ENCODE measurements at places on chromosomes 5 and 9. TPM values are rescaled to one million over a fixed set of nuclear protein-coding genes. Genes with fewer than 3 reads are reported as not detected.

Gene INSL6
- not detected for total RNA-seq

Gene ADAMTS16
- total RNA-seq = not detected

DNA sequence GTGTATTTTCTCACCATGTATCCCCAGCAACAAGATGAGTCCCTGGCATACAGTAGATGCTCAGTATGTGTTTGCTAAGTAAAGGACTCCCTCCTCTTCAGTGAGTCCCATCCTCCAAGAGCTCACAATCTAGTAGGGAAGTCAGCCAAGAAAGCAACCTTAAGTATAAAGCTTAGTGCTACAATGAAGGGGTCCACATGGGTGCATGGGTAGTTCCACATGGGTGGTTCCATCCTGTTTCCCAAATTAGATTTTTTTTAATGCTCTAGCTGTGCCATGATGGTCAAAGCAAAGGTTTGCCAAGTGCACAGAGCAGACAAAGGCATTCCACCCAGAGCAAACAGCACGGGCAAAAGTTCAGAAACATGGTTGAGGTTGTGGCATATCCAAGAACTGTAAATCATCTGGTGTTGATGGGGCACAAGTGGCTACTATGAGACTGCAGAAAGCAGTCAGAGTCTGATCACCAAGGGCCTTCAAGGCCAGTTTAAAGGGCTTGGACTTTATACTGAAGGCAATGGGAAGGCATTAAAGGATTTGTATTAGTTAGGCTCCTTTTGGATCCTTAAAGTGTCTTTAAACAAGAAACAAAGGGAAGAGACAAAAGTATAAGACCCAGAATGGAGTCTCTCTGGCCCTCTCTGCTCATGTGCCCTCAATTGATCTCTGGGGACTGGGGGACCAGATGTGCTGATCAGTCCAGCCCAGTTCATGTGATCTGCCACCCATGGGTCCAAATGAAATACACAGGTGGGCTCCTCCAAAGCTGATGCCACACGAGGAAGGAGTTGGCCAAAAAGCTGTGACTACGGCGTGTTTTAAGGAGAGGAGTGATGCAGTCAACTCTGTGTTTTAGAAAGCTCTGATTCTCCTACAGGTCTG lies 9.0 kb upstream of the CPLX2 start:
- DNase-seq = no peak
- no peaks in the 10 kb centered on the region for H3K4me1 ChIP-seq
- H3K36me3 ChIP-seq = no peaks in the 10 kb centered on the region
- no peak overlapping the region for H3K4me3 ChIP-seq
- no peak overlapping the region for H3K27ac ChIP-seq

Gene SH3PXD2B
- total RNA-seq = 0.47 TPM

GRCh38 chr5:396531-396961 lies 46.4 kb upstream of the EXOC3 start:
- no peak overlapping the region for H3K4me3 ChIP-seq
- peaks cover 36% of the 10 kb centered on the region for H3K4me1 ChIP-seq
- no peak for DNase-seq
- H3K36me3 ChIP-seq = peaks cover 31% of the 10 kb centered on the region

DNA sequence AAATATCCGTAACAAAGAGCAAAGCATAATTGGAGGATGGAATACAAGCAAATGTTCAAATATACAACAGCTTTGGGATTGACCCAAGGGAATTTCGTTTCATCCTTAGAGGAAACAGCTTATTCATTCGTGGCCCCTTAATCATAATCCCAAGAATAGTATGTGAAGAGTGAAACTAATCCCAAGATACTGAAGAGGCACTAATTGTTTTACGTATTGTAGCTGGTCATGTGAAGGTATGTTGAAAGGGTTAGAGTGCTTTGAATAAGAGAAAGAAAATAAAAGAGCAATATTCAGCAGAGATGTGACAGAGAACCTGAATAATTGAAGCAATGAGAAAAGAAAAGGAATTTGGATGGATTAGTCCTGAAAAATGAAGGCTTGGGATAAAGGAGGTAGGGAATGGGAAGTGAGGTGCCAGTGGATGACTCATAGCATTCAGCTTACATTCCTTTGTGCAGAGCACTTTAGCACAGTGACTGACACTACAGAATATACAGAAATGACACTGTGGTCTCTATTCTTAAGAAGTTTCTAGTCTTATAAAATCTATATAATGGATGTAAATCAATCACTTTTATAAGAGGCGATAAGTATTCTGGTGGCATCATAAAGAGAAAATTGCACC lies 221.9 kb downstream of the TLR4 start:
- H3K27me3 ChIP-seq = no peaks in the 10 kb centered on the region
- H3K4me3 ChIP-seq = no peak overlapping the region
- H3K27ac ChIP-seq = no peak overlapping the region
- no peaks in the 10 kb centered on the region for H3K36me3 ChIP-seq
- H3K4me1 ChIP-seq = no peaks in the 10 kb centered on the region

DNA sequence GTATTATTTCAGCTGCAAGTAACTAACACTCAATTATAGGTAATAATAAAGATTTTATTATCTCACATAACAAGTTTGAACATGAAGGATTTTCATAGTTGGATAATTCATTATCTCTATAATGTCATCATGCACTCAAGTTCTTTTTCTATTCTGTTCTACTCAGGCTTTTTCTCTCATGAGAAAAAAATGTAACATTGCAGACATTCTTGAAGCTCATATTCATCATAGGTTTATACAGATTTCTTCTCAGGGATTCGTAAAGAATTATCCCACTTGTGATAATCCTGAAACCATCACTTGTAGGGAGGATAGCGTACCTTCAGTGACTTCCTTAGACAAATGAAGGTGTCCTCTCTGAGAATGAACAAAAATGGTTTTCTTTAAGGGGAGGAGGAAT lies 150.3 kb downstream of the XRCC4 start:
- H3K4me3 ChIP-seq = no peak overlapping the region
- H3K27ac ChIP-seq = no peak overlapping the region
- DNase-seq = no peak
- H3K4me1 ChIP-seq = no peaks in the 10 kb centered on the region
- H3K27me3 ChIP-seq = no peaks in the 10 kb centered on the region

DNA sequence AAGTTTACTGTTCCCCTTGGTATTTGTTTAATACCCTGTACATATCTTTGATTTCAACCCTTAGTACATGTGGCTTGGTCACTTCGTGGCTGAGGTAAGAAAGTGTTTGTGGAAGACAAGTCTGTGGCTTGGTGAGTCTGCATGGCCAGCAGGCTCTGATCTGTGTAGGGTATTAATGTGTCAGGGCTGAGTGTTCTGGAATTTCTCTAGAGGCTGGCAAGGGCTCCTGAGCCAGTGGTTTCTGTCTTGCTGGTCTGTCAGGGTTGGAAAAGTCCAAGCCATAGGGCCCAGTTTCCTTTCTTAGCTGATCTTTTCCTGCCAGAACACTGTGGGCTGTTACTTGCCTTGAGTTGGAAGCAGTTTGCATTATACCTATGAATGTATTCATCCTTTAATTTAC lies 48.0 kb upstream of the FBXL7 start:
- H3K27ac ChIP-seq = no peak overlapping the region
- H3K36me3 ChIP-seq = no peaks in the 10 kb centered on the region
- H3K27me3 ChIP-seq = no peaks in the 10 kb centered on the region
- H3K4me1 ChIP-seq = no peaks in the 10 kb centered on the region
- DNase-seq = no peak

DNA sequence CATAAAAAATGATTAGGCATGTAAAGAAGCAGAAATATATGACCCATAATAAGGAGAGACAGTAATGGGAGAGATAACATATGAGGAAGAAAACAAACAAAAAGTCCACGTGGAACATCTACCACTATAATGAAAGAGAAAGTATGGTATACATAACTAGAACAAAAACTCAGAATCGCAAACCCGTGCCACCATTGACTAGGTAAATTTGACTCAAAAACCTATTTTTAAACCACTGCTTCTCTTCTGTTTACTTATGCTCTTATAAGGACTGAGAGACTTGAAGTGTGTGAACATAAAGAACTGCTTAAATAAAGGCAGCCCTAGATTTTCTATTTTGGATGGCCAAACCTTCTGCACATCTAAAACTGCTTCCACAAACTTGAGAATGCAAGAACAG lies 330.7 kb downstream of the CAAP1 start:
- no peaks in the 10 kb centered on the region for H3K36me3 ChIP-seq
- DNase-seq = no peak
- H3K27me3 ChIP-seq = no peaks in the 10 kb centered on the region
- no peaks in the 10 kb centered on the region for H3K4me1 ChIP-seq
- H3K4me3 ChIP-seq = no peak overlapping the region

- peak within 1 kb of the TSS; percentile 78 for H3K4me3 ChIP-seq
- no peak within 1 kb of the TSS for H3K27ac ChIP-seq
- peaks cover 15% of the 10 kb centered on the region for H3K4me1 ChIP-seq
- peak; percentile 81 for DNase-seq
- peaks cover 3% of the 10 kb centered on the region for H3K36me3 ChIP-seq
These were observed at the start of gene FOXD1 for GRCh38 chr5:73448463-73449136. FOXD1 (minus strand) TSS chr5:73448777; CDS start chr5:73448362, 415 bp downstream.
